Naive thymus-derived CD8-positive, alpha-beta T cell (primary cell): ENCODE measurements at places on chromosomes 6 and 20.

- DNase-seq: no peak
Measured at GRCh38 chr6:142152746-142153145, 5.7 kb downstream of the VTA1 start.

GRCh38 chr6:41176189-41176588, 13.3 kb upstream of the TREM2 start:
- DNase-seq: no peak

DNA sequence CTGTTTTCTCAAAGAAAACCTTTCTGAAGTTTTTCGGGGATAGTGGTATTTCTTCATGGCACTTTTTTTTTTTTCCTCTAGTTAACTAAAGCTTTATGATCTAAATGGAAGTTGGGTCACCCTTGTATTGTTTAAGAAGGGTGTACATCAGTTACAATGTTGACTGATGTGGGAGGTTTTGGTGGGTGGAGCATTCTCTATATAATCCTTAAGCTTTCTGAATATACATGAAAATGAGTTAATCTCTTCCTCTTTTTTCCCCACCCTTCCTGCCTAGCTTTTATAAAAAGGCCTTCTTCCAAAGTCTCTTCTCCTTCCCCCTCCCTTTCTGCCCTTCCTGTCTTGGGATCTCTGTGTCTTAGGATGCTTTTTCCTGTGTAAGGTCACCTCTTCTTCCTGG, 47.2 kb downstream of the DHX35 start:
- no peak for DNase-seq

DNA sequence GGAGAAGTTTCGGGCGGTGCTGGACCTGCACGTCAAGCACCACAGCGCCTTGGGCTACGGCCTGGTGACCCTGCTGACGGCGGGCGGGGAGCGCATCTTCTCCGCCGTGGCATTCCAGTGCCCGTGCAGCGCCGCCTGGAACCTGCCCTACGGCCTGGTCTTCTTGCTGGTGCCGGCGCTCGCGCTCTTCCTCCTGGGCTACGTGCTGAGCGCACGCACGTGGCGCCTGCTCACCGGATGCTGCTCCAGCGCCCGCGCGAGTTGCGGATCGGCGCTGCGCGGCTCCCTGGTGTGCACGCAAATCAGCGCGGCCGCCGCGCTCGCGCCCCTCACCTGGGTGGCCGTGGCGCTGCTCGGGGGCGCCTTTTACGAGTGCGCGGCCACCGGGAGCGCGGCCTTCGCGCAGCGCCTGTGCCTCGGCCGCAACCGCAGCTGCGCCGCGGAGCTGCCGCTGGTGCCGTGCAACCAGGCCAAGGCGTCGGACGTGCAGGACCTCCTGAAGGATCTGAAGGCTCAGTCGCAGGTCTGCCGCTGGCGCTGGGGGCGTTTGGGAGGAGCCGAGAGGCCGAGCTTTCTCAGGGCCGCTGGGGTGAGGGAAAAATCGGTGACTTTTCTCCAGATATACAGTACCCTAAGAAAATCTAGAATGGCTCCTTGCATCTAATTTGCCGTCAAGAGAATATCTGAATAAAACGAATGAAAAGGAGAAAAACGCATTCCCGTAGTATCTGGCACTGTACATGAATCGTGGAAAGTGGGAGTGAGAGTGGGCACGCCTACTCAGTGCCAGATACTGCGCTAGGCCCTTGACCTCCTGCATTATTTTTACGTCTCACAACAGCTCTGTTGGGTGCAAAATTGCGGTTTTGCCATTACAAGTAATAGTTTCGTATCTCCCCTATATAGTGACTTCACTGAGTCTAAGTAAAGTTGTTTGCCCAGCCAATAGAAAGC, 1.0 kb downstream of the CALHM6 start:
- peak; percentile 49 for DNase-seq

DNA sequence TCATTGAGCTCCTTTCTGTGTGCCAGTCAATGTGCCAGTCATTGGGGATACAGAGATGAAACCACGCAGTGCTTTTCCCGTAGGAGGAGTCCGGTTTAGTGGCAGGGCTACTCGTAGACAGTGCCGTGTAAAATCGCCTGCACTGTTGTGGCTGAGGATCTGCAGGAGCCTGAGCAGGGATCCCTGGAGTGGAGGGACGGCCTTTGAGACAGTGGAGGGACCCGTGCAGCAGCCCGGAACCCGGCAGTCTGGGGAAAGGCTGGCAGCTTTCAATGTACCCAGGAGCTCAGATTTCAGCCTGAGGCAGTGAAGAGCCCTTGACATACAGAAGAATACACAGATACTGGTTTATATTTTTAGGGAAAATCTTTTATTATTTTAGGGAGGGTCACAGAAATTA, 203.3 kb downstream of the ARID1B start:
- no peak for DNase-seq

- DNase-seq: no peak
Measured at GRCh38 chr6:125037827-125038226, 75.6 kb downstream of the RNF217 start.

GRCh38 chr6:153944201-153944600, 94.8 kb upstream of the OPRM1 start:
- no peak for DNase-seq

DNA sequence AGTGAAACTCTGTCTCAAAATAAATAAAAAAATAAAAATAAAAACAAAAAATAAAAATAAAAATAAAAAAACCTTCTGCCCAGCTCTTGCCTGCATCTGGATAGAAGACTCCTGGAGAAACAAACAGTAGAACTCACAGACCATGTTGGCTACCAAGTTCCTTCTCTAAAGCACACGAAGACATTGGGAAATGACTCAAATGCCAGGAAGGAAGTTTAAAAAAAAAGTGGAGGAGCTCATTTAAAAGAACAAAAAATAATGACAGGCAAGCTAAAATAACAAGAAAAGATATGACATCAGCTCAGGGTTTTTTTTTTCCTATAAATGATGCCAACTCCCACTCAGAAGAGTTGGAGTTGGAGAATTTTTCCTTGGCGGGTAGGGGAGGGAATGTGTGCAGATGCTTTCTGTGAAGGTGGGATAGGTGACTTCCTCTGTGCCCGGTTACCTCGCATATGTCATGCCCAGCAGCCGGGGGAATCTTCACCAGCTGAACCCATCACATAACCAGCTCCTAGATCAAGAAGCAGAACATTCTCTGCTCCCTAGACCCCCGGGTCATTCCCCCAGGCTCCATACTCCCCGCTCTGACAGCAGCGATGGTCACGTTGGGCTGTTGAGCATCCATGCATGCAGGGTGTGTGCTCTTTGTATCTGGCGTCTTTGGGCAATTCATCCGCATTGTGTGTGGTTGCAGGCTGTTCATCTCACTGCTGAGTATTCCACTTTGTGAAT, 17.3 kb upstream of the CD93 start:
- DNase-seq: no peak

GRCh38 chr6:156280065-156280464, 497.1 kb upstream of the ARID1B start:
- DNase-seq: no peak
